Stimulated activated CD8-positive, alpha-beta memory T cell treated with anti-CD3 and anti-CD28 coated beads, Interleukin-2, amount 100 ng/mL, for 1 hour (primary cell): ENCODE measurements at places on chromosomes 3 and 15.

GRCh38 chr3:36524560-36524959, 144.3 kb downstream of the STAC start:
- DNase-seq, result no peak

DNA sequence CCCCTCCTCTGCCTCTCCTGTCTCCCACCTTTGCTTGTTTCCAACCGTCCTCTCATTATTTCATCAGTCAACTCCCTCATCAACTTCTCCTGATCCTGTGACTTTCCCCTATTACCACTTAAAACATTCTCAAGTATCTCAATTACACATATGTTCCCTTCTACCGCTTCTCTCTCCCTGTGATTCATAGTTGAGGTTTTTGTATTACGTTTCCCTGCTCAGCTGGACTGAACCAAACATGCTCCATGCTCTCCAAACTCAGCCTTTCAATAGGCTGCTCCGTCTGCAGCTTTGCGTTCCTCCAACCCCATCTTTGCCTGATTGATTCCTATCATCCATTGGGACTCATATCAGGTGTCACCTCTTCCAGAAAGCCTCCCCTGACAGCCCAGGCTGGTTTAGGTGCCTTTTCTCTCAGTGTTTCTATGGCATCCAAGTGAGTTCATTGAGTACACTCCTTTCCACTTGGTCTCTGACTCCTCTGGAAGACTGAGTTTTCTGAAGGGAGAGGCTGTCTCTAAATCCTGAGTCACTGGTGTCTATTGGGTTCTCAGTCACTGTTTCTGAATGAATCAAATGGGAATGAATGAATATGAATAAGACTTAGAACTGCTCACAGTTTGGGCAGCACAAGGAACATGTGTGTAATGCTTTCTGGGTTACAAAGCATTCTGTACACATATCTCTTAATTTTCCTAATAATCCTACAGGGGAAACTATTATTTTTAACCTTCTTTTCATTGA, 56.4 kb downstream of the PLD1 start:
- DNase-seq, result no peak

GRCh38 chr3:88149101-88149508, 654 bp upstream of the C3orf38 start:
- DNase-seq, result no peak

- no peak for DNase-seq
These were observed 20.0 kb upstream of the TEX55 start for GRCh38 chr3:119125742-119126504.

GRCh38 chr3:58672451-58672850, 5.9 kb upstream of the FAM3D start:
- DNase-seq, result no peak

DNA sequence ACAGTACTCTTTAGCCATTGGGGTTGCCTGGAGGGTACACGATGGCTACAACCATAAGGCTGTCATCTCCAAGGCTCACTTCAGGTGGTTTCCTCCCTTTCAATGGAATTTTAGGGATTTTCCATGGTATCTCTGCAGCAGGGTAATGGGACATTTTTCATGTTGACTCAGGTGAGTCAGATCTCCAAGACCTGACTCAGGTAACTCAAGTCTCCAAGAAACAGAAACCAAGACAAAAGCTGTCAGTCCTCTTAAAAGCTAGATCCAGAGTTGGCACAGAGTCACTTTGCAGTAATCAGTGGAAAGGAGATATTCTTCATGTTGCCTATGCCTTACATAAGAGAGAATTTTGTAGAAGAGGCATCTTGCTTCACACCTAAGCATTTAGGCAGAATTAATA, 375.8 kb upstream of the ARPP21 start:
- DNase-seq, result no peak

- DNase-seq, result no peak
These were observed 68.0 kb downstream of the FBN1 start for GRCh38 chr15:48577469-48577868.

DNA sequence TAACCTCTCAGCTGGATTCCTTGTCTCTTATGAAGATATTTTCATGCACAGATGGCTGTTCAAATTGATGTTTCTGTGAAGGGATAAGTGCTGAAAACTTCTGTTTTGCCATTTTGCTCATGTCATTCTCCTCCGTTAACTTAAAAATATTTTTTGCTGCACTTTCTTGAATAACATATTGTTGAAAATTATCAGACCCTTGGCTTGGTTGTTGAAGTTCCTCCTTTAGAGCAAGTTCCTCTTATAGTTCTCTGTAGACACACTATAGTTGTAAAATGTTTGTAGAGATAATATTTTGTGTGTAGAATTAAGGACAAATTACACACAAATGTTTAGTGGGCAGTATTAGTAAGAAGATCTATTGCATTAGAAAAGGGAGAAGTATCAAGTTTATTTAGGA, 300.4 kb downstream of the SV2B start:
- no peak for DNase-seq

DNA sequence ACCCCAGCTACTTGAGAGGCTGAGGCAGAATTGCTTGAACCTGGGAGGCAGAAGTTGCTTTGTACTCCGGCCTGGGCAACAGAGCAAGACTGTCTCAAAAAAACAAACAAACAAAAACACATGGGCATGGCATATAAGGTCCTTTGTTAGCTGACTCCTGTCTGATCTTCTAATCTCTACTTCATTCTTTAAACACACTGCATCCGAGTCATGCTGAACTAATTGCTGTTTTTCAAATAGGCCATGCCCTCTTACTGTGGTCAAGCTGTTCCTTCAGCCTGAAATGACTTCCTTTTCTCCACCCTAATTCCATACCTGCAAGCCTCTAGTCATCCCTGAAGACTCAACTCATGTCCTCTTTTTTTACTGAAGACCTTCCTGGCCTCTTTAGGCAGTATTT, 22.3 kb upstream of the SLMAP start:
- DNase-seq, result no peak

- no peak for DNase-seq
These were observed 396.0 kb upstream of the C2CD4B start for GRCh38 chr15:62561059-62561519.

DNA sequence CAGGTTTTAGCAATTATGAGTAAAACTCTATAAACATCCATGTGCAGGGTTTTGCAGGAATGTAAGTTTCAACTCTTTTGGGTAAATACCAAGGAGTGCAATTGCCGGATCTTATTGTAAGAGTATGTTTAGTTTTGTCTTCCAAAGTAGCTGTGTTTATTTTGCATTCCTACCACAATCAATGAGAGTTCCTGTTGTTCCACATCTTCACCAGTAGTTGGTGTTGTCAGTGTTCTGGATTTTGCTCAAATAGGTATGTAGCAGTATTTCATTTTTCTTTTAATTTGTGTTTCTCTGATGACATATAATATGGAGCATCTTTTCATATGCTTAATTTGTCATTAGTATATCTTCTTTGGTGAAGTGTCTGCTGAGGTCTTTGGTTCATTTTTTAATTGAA, 185.1 kb upstream of the GALNT15 start:
- no peak for DNase-seq

DNA sequence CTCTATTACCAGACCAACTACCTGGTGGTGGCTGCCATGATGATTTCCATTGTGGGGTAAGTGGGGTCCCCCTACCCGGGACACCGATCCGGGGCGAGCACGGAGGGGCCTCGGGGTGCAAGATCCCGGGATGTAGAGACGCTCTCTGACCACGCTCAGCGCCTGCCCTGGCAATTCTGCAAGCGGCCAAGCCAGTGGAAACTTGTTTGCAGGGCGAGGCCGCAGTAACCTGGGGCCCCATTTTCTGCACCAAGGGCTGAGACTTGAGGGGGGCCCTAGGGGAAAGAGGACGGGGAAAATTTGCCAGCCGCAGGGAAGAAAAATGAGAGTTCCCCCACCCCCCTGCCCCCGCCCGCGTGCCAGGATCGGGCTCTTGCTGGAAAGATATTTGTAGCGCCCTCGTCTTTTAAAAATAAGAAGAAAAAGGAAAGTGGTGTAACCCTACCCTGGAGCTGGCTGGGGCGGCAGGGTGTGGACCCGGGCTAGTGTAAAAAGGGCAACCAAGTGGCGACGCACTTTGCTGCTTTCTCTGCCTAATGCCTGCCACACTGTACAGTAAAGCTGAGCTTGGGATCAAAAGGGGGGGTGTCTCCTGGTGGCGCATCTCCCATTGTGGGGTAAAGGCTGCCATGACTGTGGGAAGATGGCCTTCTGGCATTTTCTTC, 563 bp downstream of the ARL6IP5 start:
- no peak for DNase-seq

GRCh38 chr3:118207271-118207670, 827.4 kb downstream of the IGSF11 start:
- no peak for DNase-seq

DNA sequence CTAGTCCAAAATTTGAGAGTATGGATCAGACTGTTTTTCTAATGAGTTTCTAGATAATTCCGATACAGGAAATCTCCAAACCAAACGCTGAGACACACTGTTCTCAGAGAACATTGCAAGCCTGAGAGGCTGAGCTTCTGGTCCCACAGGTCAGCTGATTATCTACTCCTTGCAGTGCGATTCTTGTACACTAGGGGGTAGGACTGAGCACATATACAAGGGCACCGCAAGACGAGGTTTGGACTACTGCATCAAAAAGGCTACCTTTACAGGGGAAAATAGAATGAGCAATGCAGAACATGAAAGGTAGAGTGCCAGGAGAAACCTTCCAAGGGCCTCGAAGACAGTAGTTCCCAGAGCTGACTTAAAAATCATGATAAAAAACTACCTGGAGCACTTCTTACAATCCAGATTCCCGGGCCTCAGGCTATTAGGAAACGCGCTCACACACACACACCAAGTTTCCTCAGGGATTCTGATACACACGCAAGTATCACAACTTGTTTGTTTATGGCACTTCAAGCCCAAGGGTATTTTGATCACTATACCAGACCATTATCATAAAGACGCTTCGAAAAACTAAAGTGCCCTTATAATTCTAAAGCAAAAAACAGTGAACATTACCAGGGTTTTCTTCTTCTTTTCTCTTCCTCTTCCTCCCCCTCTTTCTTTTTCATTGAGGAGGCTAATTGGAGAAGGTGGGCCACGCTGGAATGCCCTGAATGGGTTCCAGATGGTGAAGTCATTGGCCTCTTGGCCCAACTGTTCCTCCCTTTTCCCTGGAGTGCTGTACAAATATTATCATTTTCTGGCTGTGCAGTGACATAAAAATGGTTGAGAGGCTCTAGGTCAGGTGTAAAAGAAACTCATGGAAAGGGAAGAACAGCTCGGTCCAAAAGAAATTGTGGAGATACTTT, 61.8 kb downstream of the SLC12A8 start:
- DNase-seq, result no peak
